ENCODE measurements at places on chromosomes 3 and 15.

GRCh38 chr3:10666621-10667020 lies 149.4 kb upstream of the SLC6A11 start:
- DNase-seq = no peak

- peak; percentile 22 for DNase-seq
Measured at GRCh38 chr3:101828691-101829436, 20.4 kb upstream of the NFKBIZ start.

DNA sequence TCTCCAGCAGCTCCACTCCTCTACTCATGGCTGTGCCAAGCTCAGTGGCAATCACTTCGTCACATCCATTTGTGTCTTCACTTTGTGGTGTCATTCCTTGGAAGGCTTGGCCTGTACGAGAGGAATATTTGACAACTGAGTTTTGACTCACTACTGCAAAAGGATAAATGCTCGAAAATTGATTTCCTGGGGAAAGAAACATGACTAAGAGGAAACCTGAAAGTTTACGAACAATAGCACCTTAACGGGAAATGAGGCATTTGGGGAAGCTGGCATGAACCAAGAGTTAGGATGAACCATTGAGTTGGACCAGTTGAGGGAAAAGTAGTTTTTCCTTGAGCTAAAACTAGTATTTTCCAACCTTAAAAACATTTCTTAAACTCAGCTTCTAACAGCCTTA lies 74.2 kb upstream of the ABHD17C start:
- DNase-seq = no peak

- DNase-seq = no peak
Measured at GRCh38 chr3:99878005-99878404, 60.3 kb downstream of the CMSS1 start.

DNA sequence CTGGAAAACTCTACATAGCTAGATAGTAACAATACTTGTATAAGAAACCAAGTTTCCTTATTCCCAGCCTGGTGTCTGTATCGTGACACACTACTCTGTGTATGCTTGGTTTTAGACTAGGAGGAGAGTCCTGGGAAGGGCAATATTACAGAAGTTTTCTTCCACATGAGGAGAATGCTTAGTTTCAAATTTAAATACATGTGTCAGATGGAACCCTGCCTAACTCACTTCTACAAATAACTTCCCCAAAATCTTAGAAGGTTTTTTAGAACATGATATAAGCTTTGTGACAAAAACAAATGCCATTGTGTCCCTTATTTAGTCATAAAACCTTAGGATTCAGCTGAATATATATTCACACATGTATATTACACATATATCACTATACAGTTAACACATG lies 7.2 kb upstream of the IL20RB start:
- DNase-seq = no peak

DNA sequence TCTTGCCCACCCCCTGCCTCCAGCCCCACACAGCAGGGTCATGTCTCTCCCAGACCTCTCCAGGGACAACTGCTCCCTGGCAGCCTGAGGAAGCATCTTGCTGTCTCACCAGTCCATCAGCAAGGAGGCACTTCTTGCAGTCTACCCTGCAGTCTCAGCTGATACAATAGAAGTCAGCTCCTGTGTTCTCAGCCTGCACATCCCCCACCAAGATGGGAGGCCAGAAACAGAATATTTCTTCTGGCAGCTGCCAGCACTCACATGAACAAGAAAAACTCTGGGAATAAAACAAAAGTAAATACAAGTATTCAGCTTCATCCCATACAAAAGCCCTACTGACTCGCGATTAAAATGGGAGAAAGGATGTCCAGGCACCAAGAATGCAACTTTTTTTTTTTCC lies 457.4 kb upstream of the PROK2 start:
- DNase-seq = no peak

All from hypothalamus (tissue), 51 donors.